Endodermal cell (in vitro differentiated cells): ENCODE measurements at places on chromosomes 6 and 20. TPM values are rescaled to one million over a fixed set of nuclear protein-coding genes. Genes with fewer than 3 reads are reported as not detected.

- DNase-seq, result no peak
These were observed 233.8 kb downstream of the CLIC5 start for GRCh38 chr6:45781890-45782289.

DNA sequence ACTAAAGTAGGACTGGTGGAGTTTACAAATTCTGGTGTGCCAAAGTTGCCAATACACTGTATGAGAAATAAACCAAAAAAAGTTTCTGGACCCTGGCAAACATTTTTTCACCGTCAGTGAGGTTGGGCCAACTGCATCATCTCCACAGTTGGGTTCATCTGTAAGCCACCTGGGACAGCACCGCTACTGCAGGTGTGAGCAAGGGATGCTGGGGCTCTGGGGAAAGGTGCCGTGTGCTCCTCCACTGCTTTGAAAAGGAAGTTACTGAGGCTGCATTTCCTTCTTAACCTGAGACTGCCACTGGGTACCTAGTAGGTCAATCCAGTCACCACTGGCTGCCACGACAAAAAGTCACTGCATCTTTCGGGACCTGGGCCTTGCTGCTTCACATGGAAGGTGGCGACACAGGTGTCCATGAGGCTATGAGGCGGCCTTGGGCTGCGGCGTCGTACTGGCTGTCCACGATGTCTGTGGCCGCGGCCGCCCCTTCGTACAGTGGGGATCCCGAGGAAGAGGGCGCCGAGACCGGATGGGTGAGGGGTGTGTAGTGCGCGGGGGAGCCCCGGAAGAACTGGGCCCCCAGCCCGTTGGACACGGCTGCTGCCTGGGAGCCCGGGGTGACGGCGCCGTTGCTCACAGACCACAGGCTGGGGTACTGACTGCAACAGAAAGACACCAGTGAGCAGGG, 9.6 kb downstream of the TBXT start:
- DNase-seq, result no peak

- no peak for DNase-seq
These were observed 51.6 kb downstream of the GOPC start for GRCh38 chr6:117550618-117551242.

NT5E gene
- total RNA-seq, result 0.29 and 0.33 TPM in 2 replicates

C6orf52 gene
- total RNA-seq, result 1.7 to 4.1 TPM (median 2.1 TPM) in 3 replicates

ASIP gene
- total RNA-seq, result not detected in 2 replicates

NKAIN4 gene
- 1.5 and 1.7 TPM in 2 replicates for total RNA-seq
